ENCODE measurements at places on chromosomes 3 and 15.
A peak's percentile ranks its signal among the peaks of the same experiment; 100 is the strongest.

DNA sequence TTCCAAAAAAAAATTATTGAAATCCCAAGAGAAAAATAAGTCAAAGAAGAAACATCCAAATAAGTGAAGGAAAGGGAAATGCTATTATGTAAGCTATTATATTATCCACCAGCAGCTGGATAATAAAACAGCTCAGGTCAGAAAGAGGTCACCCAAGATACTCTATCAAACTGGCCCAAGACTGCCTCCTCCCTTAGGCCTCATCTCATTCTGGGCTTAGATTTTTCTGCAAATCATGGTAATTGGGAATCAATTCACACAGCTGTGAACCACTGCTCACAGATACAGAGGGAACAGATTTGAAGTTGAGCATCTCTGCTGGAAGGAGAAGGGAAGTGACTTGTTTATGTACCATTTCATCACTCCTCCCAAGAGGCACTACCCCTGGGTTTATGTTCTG, 294.6 kb upstream of the DPPA4 start:
- no peak for DNase-seq

DNA sequence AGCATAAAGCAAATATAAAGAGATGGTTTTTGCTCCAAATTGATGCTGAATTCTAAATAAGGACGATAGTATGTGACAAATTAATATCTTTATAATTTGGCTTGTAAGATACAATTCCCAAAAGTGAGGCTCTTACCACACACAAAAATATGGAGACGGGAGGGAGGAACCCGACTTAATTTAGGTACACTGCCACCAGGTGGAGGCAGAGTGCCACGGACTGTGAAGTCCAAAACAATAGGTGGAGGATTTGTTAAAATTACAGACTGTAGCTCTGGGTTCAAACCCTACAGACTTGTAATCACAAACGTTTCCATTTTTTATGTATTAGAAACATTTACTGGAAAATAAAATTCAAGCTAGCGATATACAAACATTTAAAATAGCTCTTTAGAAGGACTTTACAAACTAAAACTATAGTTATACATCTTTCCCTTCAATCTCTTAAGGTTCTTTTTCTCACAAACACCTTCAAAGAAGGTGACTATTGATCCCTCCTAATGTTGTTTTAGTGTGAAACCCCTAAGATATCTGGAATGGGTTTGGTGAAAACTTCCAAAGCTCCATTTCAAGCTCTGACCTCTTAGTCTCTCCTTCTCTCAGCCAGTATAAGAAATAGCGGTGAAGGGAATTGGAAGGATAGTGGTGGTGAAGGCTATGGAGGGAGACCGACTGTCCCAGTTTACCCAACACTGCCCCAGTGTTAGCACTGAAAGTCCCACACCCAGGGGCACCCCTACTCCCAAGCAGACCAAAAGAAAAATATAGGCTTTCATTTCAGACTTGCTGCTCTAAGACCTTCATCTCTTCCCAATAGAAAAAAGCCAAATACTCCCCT, 89.7 kb downstream of the AQP9 start:
- DNase-seq = peak; percentile 24

- DNase-seq = no peak
These were observed 15.1 kb downstream of the DUSP7 start for GRCh38 chr3:52041118-52041731.

DNA sequence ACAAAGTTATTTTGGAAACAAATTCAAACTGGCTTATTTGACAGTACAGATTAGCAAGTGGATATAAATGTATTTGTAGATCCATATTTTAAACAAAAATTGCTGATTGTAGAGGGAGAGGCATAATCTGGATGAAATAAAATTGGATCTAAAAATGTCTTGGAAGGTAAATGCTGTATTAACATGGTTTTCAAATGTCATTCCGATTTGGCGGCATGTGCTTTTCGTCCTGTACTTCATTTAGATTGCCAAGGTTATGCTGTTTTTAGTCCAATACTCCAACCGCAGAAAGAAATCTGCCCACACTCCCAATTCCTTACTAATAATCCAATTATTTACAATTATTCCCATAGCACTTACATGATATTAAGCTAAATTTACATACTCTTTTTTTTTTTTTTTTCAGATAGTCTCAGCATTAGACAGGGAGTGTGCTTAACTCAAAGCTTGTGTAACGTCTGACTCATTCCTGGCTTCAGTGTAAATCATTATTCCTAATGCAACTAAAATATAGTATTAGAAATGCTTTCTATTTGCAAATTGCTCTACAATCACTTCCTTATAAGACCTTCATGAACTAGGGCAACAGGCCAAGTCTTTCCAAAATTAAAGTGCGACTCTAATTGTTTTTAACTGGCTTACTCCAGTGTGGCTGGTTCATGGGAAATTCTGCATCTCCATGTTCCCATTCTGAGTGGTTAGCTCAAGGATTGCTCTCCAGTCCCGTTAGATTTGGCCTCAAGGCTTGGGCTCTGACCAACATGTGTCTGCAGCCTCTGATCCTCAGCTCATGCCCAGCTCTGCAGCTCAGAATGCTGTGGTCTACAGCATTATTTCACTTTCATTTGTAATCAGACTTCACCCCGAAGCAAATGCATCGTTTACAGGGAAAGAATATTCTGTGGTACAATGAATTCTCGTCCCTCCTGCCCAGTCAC, 103.9 kb downstream of the FBN1 start:
- DNase-seq = no peak

- no peak for DNase-seq
These were observed 152.7 kb downstream of the CD47 start for GRCh38 chr3:107938143-107938542.

DNA sequence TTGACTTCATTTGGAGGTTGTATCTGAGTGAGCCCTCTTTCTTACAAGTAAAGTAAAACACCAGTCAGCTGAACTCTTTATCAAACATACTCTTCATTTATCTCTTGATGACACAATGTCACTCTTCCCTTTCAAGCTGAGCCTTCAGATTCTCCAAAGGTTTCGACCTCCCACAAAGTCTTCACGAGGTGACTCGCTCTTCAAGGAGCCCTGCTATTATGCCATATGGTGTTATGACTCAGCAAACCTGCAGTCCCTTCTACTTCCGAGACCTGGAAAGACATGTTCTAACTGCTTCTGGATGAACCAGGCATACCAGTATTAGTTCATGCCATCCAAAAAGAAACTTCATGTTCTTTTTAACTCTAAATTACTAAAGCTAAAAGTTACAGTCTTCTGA, 23.1 kb downstream of the AADAC start:
- no peak for DNase-seq

DNA sequence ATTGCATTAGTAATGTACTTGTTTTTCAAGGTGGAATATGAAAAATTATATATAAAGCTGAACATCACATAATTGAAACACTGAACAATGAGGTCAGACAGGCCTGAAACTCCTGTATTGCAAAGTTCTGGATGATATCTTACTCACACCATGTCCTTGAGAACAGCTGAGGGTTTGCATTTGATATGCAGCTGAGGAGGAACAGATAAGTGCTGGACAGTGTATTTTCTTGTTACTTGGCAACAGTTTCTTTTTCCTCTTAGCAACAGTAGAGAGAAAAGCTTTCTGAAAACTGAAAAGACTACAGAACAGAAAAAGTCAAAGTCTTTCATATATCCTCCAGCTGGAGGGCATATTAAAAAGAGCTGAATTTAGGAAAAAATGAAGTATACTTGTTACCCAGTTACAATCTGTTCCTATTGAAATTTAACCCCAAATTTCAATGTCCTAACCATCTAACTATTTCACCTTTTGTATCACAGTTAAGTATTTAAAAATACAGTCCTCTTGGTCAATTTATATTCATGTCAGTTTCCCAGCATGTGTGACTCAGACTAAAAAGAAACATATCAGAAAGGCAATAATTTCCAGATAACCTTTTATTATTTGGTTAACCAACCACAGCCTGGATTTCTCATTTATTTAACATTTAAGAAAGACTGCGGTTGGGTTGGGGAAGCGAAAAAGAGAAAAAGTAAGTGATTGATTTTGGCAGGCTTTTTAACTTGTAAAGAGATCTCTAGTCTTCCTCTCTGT, 733.0 kb upstream of the DPPA4 start:
- no peak for DNase-seq

- no peak for DNase-seq
These were observed 32.1 kb downstream of the RBMS3 start for GRCh38 chr3:29312960-29313452.

- DNase-seq = peak; percentile 26
These were observed 4.6 kb upstream of the TBL1XR1 start for GRCh38 chr3:177201700-177202397.

- no peak for DNase-seq
These were observed 2.6 kb upstream of the MAP6D1 start for GRCh38 chr3:183827809-183828537.

GRCh38 chr3:182816181-182816580, 22.9 kb downstream of the ATP11B start:
- no peak for DNase-seq

DNA sequence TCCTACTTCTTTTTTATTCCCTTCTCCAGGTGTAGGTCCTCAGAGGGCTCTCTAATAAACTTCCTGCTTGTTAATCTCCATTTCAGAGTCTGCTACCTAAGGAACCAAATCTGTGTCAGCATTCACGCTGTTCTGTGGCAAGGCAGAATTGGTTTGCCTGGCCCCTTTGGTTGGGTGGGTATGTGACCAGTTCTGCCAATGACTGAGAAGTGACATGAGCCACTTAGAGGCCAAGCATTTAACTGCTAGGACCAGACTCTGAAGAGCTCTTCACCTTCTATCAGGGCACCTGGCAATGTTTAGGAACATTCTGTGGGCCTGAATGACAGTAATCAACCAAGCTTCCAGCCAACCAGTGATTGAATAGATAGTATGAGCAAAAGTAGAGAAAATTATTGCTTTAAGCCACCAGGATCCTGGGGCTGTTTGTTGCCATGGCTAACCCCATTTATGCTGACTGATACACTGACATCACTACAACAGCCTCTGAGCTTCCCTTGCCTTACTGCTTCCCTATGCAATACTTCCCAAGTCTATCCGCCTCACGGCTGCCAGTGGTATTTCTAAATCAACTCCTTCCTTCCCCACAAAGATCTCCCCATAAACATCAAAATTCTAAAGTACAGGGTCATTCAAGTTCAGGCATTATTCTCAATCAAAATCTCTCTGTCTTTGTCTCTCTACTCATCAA, 7.6 kb downstream of the FRMD4B start:
- DNase-seq = no peak

- no peak for DNase-seq
These were observed 126.0 kb upstream of the PRR20G start for GRCh38 chr3:127413871-127414270.

GRCh38 chr3:16474216-16474615, 39.3 kb downstream of the RFTN1 start:
- no peak for DNase-seq

- DNase-seq = no peak
These were observed 258.8 kb downstream of the PLOD2 start for GRCh38 chr3:145902166-145902565.

DNA sequence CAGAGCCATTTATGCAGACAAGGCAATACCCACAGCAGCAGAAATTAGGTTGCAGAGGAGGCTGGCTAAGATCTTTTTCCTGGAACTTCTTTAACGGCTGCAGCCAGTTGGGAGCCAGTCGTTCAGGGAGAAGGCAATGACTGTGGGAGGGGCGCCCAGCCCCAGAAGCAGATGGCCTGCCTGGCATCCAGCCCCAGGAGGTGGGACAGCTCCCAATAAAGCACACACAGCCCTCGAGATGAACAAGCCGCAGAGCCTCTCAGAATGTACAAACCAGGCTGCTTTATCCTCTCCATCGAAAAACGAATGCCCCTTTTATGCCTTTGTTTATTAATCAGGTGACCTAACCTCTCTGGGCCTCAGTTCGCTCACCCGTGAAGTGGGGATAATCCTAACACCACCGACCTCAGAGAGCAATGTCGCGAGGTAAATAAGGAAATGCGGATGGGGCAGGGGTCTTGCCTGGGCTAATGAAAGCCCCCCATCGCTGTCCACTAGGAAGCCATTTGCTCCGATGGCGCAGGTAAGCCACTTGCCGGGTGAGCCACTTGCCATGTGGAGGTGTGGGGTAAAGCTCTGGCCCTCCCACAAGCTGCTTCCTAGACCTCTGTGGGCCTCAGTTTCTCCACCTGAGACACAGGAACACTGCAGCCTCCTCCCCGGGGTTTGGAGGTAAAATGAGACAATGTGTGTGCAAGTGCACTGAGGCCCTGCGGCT, 35.8 kb downstream of the MGLL start:
- DNase-seq = no peak

Data from stimulated activated CD4-positive, alpha-beta T cell treated with anti-CD3 and anti-CD28 coated beads, TNF-alpha, amount 100 ng/mL, for 1 hour (primary cell).